ENCODE measurements at places on chromosomes 12 and 14.

DNA sequence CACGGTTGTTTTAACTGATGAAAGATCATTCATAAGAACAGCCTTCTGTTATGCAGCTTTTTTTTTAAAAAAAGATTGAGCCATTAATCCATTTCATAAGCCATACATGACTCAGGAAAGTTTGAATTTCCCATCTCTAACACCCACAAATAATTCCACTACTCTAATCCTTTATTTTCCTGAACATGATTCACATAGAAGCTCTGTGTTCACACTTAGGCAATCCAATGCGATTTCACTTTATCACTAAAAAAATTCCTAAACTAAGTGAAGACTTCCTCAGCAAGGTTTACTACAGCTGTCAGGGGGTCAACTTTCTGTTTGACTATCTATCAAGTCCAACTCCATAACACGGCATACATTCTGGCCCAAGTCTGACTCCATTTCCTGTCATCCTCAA lies 25.9 kb downstream of the PKP2 start:
- no peak for DNase-seq

DNA sequence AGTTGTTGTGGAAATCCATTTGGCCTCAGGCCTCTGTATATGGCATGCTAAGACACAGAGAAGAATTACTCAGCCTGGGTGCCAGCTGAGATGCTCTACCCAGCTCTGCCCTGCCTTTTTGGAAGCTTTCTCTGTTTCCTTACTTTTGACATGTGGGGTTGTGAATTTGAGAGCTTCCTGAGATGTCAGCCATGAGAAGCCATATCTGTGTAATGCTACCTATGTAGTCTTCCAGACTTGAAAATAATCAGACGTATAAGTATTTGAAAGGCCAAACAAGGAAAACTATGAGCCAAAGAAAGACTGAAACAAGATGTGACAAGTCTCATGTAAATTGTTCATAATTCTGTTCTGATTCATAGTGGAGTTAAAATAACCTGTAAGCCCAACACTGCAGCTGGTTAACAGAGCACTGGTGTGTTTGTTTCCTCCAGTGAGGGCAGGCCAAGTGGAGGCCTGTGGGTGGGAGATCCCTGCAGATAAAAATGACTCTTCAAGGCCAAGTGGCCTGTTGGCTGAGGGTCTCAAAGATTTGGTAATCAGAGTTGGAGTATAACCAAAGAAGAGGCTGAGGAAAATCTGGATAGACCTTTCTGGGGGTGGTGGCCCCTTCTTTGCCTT lies 94.0 kb downstream of the TMX1 start:
- DNase-seq: no peak

DNA sequence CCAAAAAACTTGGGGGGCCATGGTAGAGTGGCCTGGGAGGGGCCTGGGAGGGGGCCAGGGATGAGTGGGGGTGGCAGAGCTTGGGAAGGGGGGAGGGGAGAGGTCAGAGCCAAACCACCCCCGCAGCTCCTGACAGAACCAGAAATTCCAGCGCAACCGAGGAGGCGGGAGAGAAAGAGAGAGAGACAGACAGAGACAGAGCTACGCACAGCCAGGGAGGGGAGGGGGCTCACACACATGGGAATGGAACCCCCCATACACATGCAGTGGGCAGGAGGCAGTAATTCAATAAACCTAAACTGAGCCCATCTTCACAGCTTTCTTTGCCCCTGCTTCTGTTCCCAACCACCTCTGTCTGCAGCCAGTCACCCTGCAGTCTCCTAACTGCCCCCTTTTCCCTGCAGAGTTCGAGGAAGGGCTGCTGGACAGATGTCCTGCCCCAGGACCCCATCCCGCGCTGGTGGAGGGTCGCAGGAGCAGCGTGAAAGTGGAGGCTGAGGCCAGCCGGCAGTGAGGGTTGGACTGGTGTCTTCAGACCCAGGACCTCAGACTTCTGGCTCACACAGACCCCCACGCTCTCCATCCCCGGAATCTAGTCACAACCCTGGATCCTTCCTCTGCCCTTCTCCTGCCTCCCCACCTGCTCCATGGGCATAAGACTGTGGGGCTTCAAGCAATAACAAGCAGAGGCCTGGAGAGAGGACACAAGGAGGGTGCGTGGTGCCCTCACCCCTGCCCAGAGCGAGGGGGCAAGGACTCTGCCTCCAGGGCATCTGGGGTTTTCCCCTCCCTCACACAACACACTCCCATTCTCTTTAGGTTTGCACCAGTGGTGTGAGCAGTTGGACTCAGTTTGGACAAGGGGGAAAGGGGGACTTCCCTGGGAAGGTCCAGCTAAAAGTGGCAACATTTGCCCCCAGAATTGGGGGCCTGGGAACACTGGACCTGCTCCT lies 5.6 kb downstream of the NAB2 start:
- DNase-seq: no peak

DNA sequence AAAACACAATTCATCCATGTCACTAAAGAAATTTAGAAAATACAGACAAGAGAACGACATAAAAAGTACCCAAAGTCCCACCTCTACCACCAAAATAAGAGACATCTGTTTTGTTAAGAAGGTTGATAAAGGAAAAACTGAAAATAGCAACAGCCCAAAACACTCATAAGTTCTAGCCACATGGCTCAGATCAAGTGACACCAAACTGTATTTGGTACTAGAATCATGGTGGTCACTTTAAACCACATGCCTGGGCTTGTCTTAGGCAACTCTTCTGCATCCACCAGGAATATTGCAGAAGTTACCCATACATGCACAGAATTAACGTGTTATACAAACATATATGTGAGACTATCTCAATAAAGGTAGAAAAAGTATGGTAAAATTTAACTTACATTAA lies 78.2 kb upstream of the GTF2A1 start:
- DNase-seq: no peak

DNA sequence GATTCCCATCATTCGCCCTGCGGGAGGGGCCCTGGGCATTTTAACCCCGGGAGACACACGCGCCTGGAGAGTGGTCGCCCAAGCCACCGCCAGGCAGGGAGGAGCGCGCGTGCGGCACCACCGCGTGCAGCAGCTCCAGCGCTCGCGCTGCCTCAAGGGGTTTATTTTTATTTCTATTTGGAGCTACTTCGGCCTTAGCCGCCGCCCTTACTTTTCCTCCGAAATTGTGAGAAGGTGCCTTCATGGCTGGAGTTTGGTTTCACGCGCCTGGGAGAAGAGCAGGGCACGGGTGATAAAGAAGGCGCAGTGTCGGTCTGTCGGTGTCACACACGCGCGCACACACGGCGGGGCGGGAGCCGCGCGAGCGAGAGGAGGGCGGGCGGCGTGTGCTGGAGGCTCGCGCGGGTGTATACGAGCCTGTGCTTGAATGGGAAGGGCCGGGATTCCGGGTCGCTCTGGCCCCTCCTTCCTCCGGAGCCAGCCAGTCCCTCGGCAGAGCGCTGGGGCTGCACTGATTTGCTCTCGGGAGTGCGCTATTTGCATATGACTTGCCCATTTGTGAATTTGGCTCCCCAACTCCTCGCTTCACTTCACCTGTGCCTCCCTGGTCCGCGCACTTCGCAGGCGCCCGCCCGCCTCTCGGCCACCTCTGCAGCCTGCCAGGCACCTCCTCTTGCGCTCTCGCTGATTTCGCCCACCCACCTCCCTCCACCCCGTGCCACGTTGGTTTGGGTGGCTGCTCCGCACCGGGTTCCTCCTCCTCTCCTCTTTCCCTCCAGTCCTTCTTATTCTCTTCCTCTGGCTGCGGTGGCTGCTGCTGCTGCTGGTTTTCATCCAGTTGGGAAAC lies 932.3 kb downstream of the DIO2 start:
- DNase-seq: peak; percentile 6
